ENCODE measurements at places on chromosomes 2 and 18.

- no peak for DNase-seq
Measured at GRCh38 chr2:153311432-153311831, 167.1 kb downstream of the RPRM start.

DNA sequence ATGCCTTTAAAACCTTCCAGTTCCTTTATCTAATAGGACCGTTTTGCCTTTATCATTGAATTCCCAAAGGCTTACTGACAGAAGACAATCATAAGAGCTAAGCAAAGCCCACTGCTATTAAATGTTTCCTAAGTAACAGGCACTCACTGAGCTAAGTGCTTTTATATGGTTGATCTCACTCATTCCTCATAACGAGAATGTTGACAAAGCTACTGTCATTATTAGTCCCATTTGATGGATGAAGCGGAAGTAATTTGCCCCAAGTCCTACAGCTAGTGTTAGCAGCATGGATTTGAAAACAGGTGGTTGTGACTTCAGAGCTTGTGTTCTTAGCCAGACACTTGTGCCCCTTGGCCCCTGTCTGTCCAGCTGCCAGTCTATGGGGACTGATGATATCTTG lies 134.8 kb upstream of the SERPINE2 start:
- DNase-seq: no peak

DNA sequence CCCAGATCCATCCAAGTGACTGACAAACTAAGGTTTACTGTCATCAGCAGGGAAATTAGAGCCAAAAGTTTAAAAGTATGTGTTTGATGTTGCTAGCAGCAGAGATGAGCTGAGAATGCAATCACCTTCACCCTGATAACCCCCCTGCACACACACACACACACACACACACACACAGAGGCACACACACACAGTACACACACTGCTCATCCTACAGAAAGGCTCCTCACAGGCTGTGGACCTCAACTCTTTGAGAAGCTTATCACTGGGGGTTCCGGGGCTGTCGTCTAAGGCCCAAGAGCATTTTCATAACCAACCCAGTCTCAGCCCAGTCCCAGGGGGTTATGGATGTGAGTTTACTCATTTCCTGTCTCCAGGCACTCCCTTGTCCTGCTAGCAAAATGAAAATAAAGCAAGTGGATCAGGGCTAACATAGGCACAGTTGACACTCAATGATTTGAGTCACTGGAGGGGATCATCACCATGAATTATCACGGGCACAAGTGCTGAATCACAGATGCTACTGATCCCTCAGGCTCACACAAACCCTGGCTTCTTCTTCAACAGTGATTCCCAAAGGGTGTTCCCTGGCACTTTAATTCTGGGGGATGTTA lies 76.6 kb downstream of the ALK start:
- no peak for DNase-seq

DNA sequence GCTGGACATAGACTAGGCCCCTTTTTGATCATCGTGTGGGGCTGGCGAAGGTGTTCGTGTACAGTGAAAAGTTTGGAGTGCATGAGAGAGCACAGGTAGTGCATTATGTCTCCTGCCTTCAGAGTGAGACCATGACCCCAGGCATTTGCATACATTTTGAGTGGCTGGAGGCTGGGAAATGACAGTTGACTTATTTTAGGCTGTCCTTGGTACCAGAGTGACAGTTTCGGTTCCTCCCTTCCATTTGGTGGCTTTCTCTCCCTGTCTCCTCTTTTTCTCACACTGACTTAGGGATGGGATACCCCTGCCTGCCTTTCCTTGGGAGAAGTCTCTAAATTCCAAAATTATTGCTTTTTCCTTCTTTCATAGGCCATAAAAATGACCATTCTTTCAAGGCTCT lies 20.1 kb downstream of the SERPINB12 start:
- peak; percentile 16 for DNase-seq

DNA sequence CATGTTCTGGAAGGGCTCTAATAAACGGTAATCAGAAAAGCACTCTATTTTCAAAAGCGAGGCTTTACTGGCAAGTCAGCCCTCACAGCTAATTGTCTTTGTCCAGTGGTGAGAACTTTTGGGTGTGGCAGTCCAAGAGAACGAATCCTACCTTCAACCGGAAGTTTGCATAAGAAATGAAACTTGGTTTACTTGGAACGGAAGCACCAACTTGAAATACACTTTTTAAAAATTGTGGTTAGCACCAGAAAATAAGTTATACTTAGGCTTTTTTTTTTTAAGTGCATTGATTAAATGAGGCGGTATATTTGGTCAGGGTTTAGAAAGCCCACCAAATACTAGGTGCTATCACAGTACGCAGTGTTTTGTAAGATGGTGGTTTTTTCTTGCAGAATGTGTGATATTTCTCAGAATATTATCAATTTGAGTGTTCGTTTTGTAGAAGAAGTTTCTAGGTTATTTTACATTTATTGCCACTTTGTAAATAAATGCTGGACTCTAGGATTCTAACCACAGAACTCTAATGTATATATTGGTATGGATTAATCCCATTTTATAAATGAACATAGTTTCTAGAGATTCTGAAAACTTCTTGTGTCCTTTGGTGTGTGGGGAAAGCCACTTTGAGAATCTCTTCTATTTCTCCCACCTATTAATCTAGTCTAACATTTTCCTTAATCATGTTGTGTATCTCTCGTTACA lies 1.2 kb downstream of the MYL12A start:
- peak; percentile 66 for DNase-seq

DNA sequence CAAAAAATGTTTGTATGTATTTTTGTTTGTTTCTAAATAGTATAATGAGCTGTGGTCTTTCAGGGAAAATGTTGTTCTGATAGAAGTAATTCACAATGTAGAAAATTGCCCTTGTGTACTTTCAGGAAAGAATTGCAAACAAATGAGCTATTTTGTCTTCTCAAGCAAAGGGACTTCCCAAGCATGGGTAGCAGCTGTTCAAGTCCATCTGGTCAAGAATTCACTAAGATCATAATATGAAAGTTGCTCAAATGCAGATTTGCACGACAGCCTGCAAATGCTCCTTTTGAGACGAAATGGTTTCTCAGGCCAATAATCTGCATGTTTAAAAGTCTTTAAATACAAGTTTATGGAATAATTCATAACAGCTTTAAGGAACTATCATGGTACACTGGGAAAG lies 51.9 kb upstream of the HNMT start:
- no peak for DNase-seq

- no peak for DNase-seq
Measured at GRCh38 chr2:25481381-25482300, 139.9 kb upstream of the DNMT3A start.

- no peak for DNase-seq
Measured at GRCh38 chr2:84496386-84496785, 19.9 kb upstream of the DNAH6 start.

GRCh38 chr2:177030451-177031105 lies 182.0 kb upstream of the HNRNPA3 start:
- DNase-seq: no peak

DNA sequence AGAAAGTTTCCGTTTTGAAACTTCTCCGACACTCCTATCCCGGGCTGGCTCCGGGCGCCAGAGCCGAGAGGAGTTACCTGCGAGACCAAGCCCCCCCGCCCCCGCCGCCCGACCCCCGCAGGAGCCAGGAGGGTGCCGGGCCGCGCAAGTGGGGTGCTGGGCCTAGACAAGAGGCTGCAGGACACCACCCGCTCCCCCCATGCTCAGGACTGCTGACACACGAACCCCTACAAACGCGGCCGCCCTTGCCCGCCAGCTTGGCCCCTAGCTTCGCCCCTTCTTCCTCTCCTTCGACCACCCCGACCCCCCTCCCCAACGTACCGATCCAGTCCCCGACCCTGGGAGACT lies 497 bp downstream of the PLA2R1 start:
- no peak for DNase-seq

DNA sequence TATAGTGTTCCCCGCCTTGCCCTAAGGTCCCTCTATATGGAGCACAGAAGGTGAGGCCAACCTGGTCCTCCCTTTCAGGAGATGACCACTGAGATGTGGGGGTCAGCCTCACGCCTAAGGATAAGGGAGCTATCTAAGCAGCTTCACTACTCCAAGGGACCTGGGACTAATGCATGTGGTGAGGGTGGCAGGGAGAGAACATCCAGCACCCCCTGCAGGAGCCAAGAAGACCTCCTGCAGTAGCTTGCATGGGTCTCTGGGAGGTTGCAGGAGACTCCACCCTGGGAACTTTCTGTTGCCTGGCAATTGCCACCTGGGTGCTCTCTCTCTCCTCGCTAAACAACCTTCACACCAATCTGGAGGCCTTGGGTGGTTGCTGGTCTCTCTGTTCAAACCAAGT lies 93.0 kb upstream of the KLHL29 start:
- DNase-seq: no peak

- peak; percentile 85 for DNase-seq
Measured at GRCh38 chr2:112884869-112885505, 26.0 kb upstream of the IL37 start.

DNA sequence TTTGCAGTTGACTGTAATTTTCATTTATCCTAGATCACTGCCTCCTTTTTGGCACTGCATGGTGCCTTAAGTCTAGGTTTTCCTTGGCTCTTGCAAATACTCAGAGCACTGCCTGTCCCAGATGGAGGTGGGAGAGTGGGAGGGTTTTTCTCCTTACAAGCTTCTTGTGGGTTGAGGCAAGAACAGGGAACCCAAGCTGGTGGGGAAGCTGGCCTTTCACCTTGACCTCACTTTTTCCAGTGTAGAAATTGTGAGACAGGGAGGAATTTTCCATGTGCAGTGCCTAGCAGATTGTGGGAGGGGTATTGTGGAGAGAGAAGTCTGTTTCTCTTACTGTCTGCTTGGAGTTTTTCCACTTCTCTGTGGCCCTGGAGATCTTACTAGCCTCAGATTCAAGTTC lies 21.5 kb downstream of the GALNT1 start:
- DNase-seq: peak; percentile 14

- no peak for DNase-seq
Measured at GRCh38 chr2:39706312-39706711, 40.6 kb downstream of the TMEM178A start.
